ENCODE measurements at places on chromosomes 7 and 10.

GRCh38 chr10:129853562-129853903 lies 110.5 kb downstream of the EBF3 start:
- DNase-seq = peak; percentile 45

GRCh38 chr7:97107192-97107800 lies 10.2 kb upstream of the SDHAF3 start:
- DNase-seq = no peak

DNA sequence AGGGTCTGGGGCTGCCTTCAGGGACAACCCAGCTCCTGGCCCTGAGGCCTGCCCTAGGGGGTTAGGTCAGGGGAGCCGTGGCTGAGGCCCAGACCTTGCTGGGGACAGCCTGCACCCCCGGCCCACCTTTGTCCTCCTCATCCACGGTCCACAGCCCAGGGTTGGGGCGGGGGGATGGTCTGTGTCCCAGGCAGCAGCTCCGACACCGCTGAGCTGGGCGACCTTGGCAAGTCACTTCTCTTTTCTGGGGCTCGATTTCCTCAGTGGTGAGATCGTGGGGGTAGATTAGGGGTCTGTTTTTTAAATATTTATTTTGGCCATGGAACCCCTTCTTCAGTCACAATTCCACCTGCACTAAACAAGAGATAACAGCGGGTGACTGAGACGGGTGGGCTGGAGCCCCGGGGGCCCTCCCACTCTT lies 30.9 kb downstream of the DNAJB12 start:
- no peak for DNase-seq

DNA sequence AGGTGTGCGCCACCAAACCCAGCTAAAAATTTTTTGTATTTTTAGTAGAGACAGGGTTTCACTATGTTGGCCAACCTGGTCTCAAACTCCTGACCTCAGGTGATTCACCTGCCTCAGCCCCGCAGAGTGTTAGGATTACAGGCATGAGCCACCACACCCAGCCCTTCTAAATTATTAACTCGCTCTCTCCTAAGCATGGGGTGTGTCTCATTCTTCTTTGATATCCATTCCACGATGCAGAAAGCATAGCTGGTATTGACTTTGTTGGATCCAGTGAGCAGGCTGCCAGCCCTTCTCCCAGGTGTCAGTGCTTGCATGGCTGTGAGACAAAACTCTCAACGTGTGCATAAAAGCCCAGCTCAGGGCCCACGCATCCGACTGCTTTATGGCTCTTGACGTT lies 254.1 kb upstream of the PFKP start:
- no peak for DNase-seq

DNA sequence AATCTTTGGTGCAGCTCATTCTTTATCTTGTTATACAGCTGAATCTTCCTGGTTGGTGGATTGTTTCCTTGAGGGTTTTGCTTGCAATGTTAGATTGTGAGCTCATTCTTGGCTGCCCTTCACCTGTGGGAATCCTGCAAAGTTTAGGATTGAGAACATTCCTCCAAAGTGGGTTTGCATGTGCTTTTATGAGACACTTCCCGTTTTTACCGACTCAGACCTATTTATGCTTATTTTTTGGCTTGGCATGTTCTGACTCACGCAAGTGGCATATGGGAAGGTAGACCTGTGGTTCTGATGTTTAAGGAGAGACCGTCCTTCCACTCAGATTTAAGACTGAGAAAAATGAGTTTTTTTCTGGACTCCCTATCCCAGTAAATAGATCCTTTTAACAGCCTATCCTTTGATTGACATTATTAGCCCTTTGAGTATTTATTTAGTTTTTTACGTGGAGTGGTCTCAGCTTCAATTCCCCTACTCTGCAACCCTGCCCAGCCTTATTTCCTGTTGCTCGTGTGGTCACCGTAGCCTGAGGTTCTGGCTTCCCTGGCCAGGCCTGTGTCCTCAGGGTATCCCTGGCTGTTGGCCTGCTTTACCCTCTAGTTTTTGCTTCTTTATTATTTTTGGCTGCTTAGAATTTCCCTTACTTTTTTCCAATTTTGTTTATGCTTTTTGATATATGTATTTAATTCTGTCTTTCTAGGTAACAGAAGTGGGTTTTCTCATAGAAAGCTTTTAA lies 13.4 kb upstream of the PRF1 start:
- DNase-seq = no peak

DNA sequence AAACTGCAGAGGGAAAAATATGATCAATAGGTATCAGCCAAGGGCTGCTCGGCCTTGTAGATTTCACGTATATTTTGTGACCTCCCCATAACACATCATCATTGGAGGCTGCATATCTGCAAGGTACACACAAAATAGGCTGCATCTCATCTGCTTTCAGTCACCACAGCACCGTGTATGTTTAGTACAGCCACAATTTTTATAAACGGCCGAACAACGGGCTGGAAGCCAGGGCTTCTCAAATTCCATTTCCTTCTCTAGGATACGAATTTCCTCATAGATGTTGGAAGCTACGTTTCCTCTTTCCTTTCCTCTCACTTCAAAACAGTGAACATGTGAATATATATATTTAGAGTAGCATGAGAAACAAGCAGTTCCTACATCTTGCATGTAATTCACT lies 20.2 kb upstream of the FOXK1 start:
- no peak for DNase-seq

- DNase-seq = no peak
Observed at GRCh38 chr10:133059093-133059470, 28.6 kb upstream of the ADGRA1 start.
